Hindlimb muscle (tissue), 1 donor: ENCODE measurements at places on chromosomes 4 and X.
A peak's percentile ranks its signal among the peaks of the same experiment; 100 is the strongest.

- no peak for DNase-seq
Measured at GRCh38 chrX:105648732-105649131, 173.6 kb upstream of the NRK start.

GRCh38 chrX:120672389-120672788, 42.5 kb upstream of the C1GALT1C1 start:
- DNase-seq: no peak

GRCh38 chrX:10350981-10351380, 194.2 kb downstream of the CLCN4 start:
- no peak for DNase-seq

DNA sequence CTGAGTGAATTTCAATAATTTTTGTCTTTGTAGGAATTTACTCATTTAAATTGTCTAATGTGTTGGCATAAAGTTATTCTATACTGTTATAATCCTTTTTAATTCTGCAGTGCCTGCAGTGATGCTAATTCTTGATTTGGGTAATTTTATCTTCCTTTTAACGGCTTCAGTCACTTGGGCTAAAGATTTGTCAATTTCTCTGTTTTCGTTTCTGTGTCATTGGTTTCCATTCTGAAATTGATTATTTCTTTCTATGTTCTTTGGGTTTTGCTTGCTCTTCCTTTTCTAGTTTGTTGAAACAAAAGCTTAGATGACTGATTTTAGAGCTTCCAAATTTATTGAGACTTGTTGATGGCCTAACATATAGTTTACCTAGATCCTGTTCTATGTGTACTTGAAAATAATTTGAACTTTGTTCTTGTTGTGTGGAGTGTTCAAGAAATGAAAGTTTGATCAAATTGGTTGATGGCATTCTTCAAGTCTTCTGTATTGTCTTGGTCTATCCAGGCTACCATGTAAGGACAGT, 89.4 kb downstream of the TNIP2 start:
- DNase-seq: no peak

- DNase-seq: no peak
Measured at GRCh38 chr4:114093221-114093715, 113.8 kb upstream of the ARSJ start.

GRCh38 chr4:143351774-143352451, 15.2 kb downstream of the GAB1 start:
- no peak for DNase-seq

DNA sequence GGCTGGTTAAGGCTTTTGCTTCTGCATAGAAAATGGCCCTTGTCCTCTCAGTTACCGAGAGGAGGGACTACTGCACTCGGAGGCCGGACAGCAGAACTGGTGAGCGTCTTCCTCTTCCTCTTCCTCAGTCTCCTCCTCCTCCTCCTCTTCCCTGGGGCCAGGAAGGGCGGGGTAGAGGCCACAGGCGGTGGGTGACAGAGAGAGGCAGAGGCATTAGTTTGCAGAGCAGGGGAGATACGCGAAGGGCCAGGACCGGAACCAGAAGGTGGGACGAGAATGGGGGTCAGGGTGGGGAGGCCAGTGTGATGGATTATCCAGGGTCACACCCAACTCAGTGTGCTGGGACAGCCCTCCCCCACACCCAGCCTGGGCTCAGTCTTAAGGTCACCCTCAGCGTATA, 14.5 kb downstream of the IQSEC2 start:
- DNase-seq: no peak

- no peak for DNase-seq
Measured at GRCh38 chr4:153064571-153064970, 128.4 kb downstream of the FHDC1 start.

- DNase-seq: no peak
Measured at GRCh38 chrX:40005292-40006011, 92.3 kb downstream of the BCOR start.

GRCh38 chr4:8079031-8079885, 79.4 kb downstream of the ABLIM2 start:
- no peak for DNase-seq

GRCh38 chr4:40461879-40462278, 126.7 kb downstream of the CHRNA9 start:
- no peak for DNase-seq

- no peak for DNase-seq
Measured at GRCh38 chr4:61531188-61531587, 331.1 kb downstream of the ADGRL3 start.

DNA sequence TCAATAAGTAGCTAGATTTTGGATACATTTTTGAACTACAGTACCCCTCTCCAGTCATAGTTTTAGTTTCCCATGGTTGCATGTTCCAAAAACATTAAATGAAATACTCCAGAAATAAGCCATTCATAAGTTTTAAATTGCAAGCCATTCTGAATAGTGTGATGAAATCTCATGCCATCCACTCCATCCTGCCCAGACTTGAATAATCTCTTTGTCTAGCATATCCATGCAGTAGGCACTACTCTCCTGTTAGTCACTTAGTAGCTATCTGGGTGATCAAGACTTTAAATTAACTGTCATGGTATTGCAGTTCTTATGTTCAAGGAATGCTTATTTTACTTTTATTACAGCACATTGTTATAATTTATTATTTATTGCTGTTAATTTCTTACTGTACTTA, 237.4 kb downstream of the SPANXN1 start:
- DNase-seq: no peak

GRCh38 chrX:17377091-17377717, 2.2 kb downstream of the NHS start:
- no peak for DNase-seq

DNA sequence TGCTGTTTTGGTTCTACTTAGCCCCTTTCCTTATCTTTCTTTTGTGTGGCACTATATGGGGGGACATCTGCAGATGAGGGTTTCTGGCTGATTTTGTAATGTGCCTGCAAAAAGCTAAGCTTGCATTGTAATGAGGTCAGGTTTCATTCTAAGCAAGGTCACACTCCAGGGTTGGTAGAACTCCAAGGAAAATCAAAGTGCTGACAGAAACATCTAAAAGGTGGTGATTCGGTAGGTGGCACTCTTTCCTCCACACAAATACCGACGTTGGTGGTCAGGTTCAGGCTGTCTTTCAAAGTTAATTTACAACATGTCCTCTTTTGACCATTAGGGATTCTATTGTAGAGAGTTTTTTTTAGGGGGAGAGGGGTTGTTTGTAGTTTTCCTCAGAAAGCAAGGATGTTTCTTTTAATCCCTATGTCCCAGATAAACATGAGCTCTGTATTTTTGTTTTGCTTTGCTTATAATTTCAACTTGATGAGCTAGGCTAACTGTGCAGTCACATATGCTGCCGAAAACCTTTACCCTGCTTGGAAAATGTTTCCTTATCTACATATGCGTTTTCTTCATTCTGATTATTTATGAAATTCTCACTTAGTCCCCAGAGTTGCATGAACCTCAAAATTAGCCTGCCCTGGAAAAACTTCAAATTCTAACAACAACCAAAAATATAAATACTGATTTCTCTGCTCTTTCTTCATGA, 434.2 kb downstream of the PPARGC1A start:
- no peak for DNase-seq

GRCh38 chr4:37757761-37758160, 68.7 kb upstream of the PGM2 start:
- DNase-seq: no peak

DNA sequence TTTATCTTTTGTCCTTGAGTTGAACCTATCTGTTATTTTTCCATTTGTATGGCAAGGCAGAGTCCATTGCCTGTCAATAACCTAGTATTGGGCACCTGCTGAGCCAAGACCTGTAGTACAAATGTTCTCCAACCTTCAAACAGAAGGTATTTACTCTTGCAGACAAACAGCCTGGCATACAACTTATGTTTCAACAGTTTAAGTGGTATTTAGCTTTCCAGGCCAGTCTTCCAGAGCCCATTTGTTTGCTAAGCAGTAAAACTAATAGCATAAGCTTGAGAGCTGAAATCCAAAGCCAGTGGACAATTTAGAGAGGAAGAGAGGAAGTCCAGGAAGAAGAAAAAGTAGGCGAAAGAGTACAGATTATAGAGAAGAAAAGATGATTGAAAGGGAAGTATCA, 979.3 kb downstream of the GLUD2 start:
- DNase-seq: no peak

GRCh38 chr4:137125011-137125410, 407.3 kb downstream of the PCDH18 start:
- peak; percentile 7 for DNase-seq

- no peak for DNase-seq
Measured at GRCh38 chr4:100605144-100605543, 87.3 kb upstream of the EMCN start.

- DNase-seq: no peak
Measured at GRCh38 chr4:60723796-60724195, 476.3 kb upstream of the ADGRL3 start.

GRCh38 chrX:112450810-112451209, 228.9 kb downstream of the LHFPL1 start:
- no peak for DNase-seq
